ENCODE measurements at places on chromosomes 6 and 20. TPM values are rescaled to one million over a fixed set of nuclear protein-coding genes. Genes with fewer than 3 reads are reported as not detected.

DNA sequence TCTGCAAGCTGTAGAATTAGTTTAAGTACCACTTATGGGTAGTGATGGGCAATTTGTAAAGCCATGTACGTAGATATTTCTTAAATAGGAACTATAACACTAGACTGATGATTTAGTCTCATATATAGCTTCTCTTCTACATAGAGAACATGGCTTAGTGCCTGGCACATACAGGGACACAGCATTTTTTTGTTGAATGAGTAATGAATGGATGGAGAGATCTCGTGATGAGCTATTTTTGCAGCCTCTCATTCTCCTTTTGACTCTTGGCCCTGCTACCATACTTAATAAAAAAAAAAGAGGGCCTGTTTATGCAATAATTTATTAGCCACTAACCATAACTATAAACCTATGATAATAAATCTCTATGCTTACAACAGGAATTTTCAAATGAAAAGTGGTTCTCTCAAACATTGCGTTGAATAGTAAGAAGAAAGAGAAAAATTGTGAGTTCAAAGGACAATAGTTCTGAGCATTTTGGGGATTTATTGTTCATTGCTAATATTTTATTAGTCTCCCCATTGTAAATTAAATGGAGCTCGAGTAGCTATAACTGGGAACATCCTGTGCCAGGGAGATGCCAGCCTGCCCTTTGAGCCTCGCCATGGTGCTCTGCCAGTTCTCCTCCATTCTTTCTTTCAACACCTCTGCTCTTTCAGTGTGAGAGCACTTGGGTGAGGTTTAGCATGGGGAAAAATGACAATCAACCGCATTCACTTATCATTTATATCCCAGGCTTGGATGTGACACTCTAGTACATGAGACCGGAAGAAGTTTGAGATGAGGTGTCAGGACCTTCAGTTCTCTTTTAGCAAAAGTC is 14.7 kb upstream of the RCAN2 start:
- DNase-seq = no peak

DNA sequence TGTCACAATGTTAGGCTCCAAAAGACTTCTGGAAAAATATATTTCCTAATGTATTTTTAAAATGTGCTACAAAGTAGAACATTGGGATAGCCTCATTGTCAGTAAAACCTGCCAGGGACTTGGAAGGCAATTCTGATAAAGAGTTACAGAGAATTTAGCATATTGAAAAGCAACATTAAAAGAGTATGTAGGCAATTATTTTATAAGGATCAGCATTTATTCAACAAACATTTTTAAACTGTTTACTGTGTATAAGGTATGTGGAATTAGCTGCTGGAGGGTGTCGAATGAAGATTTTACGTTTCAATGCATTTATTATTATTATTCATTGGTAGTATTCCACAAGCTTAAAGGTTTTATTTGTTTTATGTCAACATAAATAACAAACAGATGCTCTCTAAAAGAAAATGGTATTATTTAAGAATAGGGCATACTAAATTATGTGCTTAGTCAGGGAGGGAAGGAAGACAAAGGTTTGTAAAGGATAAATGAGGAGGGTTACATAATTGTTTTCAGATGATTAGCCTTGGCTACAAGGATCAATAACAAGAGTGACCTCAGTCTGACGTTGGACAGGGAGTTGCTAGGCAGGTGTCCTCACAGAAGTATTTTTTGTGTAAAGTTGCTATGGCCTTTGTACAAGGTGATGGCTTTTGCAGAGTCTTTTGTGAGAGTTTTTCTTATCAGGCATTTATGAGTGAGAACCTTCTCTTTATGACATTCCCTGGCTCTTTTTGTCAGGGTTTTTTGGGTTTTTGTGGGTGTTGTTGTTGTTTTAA is 313.4 kb upstream of the PLCB4 start:
- no peak for DNase-seq

- DNase-seq = no peak
Observed at GRCh38 chr6:124800222-124800621, 162.0 kb upstream of the RNF217 start.

DNA sequence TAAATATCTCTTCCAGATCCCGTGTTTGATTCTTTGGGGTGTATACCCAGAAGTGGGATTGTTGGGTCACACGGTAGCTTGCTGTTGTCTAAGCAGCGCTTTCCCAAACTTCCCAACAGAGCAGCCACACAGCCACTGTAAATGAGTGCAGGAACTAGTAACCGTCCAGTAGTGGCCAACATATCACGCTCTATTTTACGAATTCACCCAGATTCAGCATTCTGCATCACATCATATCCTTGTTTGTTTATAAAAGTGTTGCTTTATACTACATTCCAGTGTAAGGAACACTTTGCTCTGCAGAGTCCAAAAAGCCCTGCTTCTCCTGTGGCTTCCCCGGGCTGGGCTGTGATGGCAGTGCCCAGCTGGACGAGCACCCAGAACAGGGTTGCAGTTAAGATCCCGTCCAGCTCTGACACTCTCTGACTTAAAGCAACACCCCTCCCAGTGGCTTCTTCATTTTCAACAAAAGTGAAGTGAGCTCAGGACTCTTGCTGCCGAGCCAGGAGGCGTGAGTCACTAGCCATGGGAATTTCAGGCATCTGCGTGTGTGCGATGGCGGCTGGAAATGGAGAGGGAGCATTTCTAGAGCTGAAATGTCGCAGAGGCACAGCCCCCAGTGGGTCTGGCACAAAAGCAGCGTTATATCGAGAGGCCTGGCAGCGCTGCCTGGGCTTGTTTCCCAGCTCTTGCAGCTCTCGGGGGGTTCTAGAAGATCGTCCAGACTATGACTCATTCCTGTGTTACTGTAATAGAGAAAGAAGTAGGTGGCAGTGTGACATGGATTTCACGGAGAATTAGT is 216.3 kb upstream of the ECI2 start:
- DNase-seq = peak; percentile 18

- DNase-seq = no peak
Observed at GRCh38 chr6:154113392-154113791, 74.4 kb downstream of the OPRM1 start.

GRCh38 chr20:5751856-5752255 is 1.7 kb downstream of the SHLD1 start:
- no peak for DNase-seq

DNA sequence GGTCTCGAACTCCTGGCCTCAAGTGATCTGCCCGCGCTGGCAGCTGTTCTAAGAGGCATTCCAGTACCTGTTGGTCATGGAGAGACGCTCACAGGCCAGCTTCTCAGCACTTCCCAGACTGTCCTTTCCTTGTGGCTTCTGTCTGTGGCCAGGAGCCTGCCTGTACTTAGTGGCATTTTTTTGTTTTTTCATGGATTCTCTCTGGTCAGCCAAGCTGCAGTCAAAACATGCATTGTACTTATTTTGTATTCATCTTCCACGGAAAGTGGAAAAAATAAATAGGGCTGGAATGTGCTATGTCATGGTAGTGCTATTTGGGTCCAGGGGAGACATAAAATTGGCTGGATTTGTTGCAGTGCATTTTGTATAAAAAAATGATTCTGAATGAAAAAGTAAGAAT is 29.1 kb downstream of the ZDHHC14 start:
- DNase-seq = no peak

- no peak for DNase-seq
Observed at GRCh38 chr6:45963896-45964295, 51.8 kb downstream of the CLIC5 start.

DNA sequence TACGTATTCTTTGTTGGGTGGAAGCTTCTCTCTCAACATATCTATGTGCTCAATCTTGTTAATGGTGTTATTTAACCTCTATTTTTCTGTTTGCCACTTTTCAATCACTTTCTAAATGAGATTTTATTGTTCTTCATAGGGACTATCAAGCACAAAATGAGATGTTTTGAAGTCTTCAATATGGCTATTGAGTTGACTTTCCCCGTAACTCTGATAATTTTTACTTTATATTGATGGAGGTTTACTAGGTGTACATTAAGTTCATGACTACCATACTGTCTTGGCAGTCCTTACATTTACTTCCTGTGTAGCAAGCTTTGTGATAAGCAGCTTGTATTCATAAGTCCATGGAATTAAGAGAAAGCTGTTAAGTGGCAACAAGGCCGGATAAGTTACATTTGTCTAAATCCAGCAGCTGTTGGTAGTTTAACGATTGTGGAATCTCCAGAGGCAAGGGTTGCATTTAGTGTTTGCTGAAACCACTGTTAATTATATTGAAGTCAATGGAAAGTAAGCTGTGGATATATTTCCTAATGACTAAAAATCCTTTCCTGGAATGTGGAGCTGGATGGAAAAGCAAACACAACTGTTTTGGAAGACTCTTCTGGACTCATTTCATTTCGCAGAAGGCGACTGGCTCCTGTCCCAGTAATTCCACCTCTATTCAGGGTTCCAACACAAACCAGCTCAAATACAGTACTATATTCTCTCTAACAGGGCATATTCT is 57.3 kb upstream of the SMIM29 start:
- DNase-seq = no peak

GRCh38 chr6:35782424-35782823 is 1.6 kb downstream of the CLPSL1 start:
- DNase-seq = no peak

The CUTA gene
- 169 TPM for total RNA-seq

The CLPSL1 gene
- total RNA-seq = not detected

The MYL9 gene
- total RNA-seq = 36.9 TPM

The DDX43 gene
- total RNA-seq = 0.46 TPM

The SLC17A2 gene
- total RNA-seq = not detected

Measured in left colon (tissue), 2 donors.